ENCODE measurements at places on chromosomes 6 and 20.

DNA sequence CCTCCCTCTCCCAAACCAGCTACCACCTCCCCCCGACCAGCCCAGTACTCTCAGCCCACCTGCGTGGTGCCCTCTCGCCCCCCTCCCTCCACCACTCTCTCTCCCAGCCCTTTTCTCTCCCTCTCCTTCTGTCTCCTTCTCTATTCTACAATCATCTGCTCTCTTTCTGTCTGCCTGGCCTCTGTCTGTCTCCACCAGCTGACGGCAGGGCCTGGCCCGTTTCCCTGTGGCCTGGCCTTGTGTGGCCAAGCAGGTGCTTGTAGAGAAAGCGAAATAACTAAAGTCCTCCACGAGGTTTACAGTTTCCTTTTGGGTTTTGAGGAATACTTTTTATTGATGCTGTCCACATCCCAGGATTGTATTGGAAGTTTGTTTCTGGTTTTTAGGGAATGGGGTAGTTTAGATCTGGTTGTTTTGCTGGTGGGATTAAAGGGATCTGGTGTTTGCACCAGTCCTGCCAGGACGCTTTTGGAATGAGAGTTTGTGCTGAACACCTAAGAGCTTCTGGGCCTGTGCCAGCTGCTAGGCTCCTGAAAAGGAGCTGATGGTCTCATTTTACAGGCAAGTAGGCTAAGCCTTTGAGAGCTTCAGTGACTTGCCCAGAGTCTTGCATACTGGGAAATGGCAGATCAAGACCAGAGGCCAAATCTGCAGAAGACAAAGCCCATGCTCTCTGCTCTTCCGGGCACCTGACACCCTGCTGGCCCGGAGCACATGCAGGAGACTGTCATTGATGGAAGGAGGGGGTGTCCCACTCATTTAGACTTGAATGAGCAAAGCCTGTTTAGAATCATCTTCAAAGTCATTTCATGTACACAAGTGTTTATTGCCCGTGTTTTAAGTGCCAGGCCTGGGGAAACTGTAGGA is 161.7 kb downstream of the SYCP2 start:
- DNase-seq, result no peak

- DNase-seq, result no peak
Measured at GRCh38 chr6:47414423-47415167, 63.0 kb upstream of the CD2AP start.

GRCh38 chr20:61849822-61850221 is 215.9 kb downstream of the TAF4 start:
- no peak for DNase-seq

- DNase-seq, result no peak
Measured at GRCh38 chr6:135828021-135828420, 23.5 kb upstream of the PDE7B start.

- no peak for DNase-seq
Measured at GRCh38 chr20:51650685-51651134, 108.2 kb upstream of the NFATC2 start.

GRCh38 chr6:109946979-109947378 is 31.1 kb upstream of the GPR6 start:
- DNase-seq, result no peak

DNA sequence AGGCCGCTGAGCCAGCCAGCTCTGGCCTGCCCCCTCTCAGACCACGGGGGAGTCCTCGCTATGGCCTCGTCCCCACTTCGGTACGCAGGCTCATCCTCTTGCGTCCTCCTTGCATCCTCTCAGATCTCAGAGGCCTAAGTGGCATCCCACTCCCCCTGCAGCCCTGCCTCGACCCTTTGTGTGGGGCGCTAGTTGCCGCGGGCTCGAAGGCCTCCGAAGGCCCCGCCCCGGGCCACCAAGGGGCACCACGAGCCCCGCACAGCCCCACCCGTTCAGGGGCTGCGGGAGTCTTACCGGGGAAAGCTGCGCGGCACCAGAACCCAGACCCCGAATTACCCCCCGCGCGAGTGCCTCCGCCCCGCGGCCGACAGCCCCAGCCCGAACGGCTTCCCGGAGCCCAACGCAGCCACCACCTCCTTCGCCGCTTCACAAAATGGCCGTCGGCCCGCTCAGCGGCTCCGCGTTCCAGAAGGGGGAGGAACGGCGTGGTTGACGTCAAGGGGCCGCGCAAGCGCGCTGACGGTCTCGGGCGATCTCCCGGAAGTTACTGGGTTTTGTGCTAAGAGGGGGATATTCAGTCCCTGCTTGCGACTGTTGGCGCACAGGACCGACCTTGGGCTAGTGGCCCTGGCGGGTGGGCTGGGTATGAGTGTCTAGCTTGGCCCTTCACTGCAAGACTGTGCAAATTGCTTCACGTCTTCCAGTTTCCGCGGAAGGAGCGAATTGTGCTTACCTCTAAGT is at the start of the genes CPNE1 and RBM12:
Gene CPNE1 (minus strand): TSS at position 435 of the 741 bp plus-strand sequence. CDS start 31,977 bp downstream, outside the sequence.
Gene RBM12 (minus strand): TSS at position 435 of the 741 bp plus-strand sequence. CDS start 9,578 bp downstream, outside the sequence.
- peak; percentile 84 for DNase-seq

DNA sequence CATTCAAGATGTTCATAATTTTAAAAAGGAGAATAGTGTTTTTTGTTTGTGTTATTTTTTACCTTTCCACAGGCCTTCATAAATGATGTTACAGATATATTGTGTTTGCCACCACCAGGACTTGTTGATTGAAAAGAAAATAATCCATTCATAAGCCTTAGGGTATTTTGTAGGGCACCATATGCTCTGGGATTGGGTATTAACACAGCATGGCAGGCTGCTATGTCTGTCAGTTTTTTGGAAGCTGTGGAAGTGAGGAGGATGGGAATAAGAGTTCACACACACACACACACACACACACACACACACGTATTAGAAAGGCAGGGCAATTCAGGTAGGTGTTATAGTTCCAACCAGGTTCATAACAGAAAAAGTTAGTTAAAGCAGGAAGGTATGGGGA is 237.9 kb downstream of the HDGFL1 start:
- DNase-seq, result no peak

DNA sequence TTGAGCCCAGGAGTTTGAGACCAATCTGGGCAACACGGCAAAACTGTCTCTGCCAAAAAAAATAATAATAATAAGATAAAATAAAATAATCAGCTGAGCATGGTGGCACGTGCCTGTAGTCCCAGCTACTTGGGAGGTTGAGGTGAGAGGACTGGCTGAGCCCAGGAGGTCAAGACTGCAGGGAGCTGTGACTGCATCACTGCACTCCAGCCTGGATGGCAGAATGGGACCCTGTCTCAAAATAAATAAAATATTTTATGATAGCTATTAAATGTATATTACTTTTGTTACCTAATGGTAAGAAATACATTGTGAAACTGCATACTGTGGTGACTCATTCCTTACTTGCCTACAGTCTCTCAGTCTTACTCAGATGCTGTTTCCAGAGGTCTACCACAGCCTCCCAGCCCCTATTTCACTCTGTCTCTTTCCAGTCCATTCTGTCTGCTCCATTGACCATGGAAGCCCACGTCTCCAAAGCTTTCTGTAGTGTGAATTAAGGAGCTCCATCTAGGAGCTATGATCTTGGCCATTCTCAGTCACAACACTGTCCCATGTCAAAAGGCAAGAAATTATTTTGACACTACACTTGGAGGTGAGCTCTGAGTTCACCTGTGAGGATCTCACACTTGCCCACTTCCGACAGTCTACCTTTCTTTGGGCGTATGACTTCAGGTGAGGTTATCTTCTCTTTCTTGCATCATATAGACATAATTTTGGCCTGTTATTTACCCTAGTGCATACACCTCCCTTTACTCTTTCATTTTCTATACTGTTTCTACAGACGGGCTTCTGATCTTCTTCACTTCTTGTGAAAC is 22.4 kb upstream of the SNX9 start:
- DNase-seq, result no peak

DNA sequence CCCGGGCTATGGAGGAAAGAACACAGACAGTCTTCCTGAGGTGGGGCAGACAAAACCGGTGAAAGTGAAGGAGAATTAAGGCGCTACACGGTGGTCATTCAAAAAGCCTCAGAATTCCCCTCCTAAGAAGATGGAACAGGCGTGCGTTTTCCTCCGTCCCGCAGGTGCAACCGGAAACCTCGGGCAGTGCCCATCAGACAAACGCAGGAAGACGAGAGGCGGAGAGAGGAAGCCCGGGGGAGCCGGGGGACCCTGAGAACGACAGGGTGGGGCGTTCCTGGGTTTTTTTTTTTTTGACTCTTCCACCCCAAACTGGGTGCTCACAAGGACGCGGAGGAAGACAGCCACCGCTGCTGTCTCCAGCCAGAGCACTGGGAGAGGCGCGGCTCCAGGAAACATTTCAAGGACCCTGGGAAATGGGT is 25.4 kb downstream of the TTLL2 start:
- no peak for DNase-seq

DNA sequence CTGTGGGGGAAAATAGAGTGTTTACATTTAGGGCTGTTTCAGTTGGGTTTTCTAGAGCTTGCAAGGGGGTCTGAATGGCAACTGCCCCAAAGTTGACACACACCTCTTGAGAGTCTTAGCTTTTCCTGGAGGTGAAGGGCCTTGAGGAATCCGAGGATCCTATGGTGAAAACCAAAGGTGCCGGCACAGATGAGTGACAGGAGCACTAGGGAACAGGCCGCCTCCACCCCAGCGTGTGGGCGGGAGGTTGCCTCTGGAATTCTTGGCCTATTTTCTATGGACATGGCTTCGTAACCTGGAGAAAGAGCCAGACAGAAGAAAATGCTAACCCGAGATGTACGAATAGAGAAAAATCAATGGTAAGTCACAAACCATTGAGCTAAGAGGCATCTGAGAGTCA is 283.2 kb upstream of the FOXQ1 start:
- no peak for DNase-seq

GRCh38 chr6:44534291-44534690 is 146.8 kb downstream of the CDC5L start:
- DNase-seq, result no peak

DNA sequence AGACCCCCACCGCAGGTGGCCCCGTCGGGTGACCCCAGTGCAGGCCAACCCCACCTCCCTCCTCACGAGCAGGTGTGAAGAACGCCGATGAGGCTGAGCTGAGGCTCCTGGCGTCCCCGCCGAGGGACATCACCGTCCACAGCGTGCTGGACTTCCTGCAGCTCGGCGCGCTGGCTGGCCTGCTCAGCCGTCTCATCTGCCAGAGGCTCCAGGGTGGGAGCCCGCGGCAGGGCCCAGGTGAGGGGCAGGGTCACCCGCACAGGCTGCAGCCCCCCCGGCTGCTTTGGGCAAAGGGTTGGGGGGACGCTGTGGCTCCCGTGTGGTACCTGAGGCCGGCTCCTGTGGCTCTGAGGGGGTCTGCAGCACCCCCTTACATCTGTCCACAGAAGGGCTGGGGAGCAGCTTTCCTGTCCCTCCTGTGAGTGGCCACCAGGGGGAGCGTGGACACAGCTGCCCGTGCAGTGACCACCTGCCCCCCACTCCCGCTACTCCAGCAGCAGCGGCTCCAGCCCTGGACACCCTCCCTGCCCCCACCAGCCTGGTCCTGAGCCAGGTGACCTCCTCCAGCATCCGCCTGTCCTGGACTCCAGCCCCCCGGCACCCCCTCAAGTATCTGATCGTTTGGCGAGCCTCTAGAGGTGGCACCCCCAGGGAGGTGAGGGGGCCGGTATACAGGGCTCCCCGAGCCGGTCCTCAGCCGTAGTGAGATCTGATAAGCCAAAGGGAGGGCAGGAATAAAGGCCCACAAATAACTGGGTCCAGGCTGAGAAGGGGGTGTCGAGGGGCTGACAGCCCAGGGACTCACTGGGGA is 16.5 kb downstream of the COL20A1 start:
- no peak for DNase-seq

- no peak for DNase-seq
Measured at GRCh38 chr20:62905536-62906117, 20.7 kb downstream of the DIDO1 start.

DNA sequence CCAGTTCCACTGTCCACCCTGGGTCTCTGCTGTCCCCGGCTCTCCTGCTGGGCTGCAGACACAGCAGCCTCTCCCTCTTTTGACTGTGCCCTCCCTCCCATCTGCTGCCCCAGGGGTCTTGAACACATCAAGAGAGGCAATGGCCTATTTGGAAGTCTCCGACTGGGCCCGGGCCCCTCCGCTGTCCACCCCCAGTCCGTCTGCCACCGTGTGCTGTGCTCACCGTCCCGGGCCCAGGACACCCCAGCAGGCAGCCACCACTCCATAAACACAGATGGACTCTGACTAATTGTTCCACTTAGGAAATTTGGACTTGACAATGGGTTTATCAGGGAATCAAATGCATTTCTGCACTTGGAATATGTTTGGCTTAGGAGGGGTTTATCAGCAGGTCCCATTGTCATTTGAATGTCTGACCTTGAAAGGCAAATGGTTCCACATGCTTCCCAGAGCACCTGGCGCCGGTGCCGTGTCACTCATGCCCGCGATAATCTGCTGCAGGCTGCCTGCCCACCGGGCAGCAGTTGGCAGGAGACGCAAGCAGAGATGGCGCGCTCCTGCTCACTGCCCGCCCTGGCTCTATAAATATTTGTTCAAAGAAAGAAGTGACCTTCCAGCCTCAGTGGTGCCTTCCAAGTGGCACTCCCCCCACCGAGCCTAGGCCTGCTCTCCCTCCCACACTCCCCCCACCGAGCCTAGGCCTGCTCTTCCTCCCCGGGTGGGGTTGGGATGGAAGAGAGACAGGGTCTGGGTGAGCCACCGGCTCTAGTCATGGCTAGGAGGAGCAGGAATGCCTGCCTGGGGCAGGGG is 18.8 kb upstream of the FRMD1 start:
- DNase-seq, result no peak

DNA sequence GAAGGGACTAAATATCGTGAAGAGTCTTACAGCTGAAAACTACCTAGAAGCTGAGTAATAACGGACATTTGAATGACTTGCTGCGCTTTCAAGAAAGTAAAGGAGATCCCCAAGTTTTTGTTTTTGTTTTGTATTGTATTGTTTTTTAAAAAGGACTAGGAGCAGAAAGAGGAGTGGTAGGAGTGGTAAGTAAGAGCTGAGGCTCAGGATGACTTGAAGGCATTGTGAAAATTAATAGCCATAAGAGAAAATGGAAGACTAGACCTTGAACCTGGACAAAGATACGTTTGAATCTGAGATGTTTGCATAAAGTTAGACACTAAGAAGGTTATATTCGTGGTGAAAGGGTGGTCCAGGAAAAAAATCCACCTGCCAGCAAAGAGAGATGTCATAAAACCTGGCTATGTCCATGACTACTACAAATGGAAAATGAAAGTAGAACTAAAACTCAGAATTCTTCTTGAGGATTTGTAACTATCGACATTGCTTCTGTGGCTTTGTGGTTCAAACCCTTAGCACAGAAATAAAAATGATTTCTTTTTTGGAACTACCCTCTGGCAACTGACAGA is 824.8 kb upstream of the FLRT3 start:
- no peak for DNase-seq

DNA sequence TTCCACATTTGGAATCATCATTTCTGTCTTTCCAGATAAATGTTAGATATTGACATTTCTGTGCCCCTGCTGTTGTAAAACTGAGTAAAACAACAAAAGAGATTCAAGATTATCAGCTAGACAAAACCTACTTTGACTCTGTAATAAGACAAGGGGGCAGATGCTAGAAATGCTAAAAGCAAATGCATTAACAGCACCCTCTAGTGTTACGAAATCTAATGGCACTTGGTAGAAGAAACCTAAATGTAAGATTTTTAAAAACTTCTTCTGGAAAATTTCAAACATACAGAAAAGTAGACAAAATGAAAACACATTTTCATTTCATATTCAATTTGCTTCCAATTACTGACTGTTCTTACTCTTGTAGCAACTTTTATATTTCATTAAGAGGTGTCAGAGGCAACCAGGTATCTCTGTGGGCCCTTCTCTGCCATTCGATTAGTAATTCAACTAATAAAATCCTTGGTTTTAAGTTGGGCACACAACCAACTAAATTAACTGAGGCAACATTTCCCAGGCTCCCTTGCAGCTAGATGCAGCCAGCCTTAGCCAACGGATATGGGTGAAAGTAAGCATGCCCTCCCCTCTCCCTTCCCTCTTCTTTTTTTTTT is 45.0 kb downstream of the SLC23A2 start:
- no peak for DNase-seq

GRCh38 chr6:64252256-64252655 is 616.7 kb downstream of the PHF3 start:
- no peak for DNase-seq

All from stimulated activated CD8-positive, alpha-beta memory T cell treated with anti-CD3 and anti-CD28 coated beads, Interleukin-7, amount 100 ng/mL, for 1 hour (primary cell).